ENCODE measurements at places on chromosomes 6 and 20.

DNA sequence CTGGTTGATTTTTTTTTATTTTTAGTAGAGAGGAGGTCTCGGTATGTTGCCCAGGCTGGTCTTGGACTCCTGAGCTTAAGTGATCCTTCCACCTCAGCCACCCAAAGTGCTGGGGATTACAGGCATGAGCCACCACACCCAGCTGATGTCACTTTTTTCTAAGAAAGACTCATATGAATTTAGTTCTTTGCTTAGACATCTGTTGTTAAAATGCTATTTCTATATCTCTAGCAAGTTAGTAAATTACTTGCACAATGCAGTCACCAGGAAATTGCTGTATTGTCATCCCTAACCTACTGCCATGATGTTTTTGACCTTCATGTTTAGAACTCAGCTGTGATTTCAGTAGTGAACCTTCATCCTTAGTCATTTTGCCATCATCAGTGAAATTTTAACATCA lies 5.7 kb downstream of the KDM1B start:
- DNase-seq, result no peak

DNA sequence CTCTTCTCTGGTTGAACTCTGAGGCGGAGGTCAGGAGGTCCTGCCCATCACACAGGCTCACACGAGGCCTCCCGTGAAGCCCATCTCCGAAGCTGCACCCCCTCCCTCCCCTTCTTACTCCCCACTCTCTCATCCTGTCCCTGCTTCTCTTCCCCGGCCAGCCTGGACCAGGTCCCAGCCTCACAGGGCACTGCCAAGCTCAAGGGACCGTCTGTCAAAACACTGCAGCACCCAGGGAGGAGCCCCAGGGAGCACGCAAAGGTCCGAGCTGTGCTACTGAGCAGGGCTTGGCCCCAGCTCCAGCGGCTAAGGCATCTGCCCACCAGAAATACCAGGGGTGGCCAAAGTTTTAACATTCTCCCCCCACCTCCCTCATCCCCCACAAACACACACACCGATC lies 70.0 kb downstream of the PSMG4 start:
- no peak for DNase-seq

DNA sequence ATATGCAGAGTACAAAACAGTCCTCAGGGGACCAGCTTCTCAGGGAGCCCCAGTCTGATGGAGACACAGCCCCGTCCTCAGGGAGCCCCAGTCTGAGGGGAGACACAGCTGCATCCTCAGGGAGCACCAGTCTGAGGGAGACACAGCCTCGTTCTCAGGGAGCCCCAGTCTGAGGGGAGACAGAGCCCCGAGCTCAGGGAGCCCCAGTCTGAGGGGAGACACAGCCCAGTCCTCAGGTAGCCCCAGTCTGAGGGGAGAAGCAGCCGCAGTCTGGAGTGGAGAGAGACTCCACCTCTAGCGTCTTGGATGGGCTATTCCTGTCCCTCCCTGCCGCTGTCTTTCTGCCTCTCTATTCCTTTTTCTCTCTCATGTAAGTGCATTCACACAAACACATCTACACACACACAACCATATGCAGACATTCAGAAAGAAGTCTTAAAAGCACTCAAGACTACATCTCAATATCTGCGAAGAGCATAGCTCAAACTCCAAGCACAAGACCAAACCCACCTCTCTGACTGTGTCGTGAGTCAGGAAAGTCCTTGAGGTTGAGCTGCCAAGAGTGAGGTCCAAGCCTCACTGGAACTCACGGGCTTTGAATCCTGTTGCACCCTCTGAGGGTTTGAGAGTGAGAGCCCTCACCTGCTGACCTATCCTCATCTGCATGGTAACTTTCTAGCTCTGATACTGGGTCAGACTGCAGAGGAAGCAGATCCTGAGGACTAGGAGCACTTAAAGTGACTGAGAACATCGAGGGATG lies 53.1 kb upstream of the SAYSD1 start:
- no peak for DNase-seq

DNA sequence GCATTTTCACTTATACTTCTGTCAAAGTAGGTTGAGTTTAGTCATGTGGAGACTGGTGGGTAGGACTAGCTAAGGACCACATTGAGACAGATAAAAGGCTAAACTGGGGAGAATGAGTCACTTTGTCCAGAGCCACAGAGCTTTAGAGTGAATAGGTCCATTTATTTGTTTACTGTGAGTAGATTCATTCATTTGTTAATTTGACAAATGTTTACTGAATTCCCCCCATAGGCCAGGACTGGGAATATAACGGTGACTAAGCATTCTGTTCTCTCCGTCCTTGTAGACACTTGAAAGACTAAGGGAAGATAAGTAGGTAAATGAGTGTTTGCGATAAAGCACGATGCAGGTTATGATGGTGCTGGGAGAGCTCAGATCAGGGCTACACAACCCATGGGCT lies 699.7 kb upstream of the ID4 start:
- DNase-seq, result no peak

GRCh38 chr6:142842418-142843261 lies 102.3 kb downstream of the HIVEP2 start:
- no peak for DNase-seq

GRCh38 chr6:21046276-21046675 lies 512.0 kb downstream of the CDKAL1 start:
- DNase-seq, result no peak

GRCh38 chr6:15145821-15146220 lies 100.0 kb upstream of the JARID2 start:
- DNase-seq, result no peak

GRCh38 chr6:84521511-84521910 lies 242.9 kb downstream of the TBX18 start:
- DNase-seq, result no peak

GRCh38 chr6:43123461-43124314 lies 47.4 kb upstream of the SRF start:
- no peak for DNase-seq

DNA sequence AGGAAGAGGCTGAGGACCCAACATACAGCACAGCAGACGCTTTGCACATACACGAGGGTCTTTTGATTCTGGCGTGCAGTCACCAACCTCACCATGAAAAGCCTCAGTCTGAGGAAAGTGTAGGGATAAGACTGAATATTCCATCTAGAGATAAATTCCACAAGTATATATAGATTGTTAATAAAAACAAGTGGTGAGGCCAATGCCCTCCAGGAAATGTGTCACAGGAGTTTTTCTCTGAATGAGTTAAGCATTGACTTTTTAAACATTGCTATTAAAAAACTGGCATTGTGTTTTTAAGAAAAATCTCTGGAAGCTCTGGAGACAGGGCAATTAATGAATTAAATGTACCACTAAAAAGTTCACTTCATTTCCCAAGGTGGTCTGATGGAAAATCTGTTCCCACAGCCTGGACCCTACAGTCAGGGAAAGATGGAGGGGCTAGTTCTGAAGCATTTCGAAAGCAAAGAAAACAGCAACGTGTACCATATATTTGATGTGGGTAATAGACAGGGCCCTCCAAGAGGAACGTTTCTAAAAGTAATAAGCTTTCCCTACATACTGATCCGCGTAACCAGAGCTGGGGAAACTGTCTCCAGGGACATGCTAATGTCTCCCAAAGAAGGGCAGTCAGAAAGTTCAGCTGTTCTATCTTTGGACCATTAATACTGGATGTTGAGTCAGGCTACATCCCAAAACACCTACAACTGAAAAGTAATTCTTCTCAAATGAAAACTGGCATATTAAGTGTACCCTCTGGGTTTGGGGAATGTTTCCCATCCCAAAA lies 301.1 kb downstream of the FOXC1 start:
- no peak for DNase-seq

DNA sequence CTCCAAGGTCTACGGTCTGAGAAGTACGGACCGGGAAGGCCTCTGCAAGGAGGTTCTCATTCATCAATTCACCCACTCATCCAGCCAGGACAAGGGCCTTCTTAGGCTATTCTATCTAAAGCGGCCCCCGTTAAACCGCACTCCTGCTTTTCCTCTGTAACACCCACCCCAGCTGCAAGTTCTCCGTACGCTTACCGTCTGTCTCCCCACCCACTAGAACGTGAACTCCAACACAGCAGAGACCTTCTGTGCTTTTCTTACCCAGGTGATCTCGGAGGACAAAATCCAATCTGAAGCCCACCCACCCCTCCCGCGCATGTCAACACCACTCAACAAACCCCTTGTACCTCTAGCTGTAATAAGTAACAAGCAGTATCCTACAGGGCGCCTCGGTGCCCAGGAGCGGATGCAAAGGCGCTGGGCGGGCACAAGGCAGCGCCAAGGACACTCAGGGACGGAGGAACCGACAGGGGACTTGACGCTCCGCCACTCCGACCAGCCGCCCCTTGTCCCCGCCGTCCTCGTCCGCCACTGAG lies 351 bp downstream of the AURKA start:
- DNase-seq, result no peak

DNA sequence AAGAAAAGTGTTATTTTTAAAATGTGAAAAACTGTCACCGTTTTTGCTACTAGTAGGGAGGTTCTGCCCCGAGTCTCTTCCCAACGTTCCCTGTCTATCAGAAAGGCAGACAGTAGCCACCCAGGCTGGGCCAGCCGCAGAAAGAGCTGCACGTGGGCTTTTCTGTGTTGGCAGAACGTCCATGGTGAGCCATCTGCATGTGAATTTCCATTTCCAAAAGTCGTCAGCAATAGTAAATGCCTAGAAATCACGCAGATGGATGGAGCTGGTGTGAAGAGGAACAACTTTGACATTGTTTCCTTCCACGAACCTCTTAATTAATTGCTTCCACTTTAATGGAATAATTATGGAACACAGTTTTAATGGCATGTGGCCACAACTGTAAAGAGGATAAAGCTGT lies 97.5 kb downstream of the FAM120B start:
- no peak for DNase-seq

DNA sequence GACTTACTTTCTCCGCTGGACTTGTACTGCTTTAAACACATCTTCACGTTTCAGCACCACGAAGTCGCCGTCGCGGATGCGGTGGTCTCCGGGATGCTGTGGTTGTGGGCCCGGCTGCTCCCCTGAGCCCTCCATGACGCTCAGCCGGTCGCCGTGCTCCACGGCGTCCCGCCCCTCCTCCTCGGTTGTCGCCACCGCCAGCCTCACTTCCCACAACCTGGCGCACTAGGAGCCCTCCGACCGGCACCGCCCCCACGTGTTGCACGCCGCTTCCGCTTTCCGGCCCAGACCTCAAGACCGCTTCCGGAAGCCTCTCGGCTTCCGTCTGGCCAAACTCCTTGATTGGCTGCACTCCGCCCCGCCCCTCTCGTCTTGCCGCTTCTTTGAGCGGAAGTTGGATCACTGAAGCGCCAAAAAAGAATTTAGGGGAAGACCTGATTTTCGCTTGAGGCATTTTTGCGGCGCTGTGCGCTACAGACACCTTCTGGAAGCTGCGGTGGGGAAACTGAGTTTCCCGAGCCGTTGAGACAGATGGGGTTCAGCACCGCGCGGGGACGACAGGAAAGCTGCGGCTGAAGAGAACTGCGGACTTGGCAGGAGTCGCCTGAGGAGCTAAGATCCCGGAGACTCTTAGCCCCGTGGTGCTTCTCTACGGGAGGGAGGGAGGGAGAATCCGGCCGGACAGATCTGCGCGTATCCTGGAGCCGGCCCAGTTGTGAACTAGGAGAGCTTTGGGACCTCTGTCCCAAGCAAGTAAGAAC lies at the start of the genes MCM8 and TRMT6:
TSS of gene MCM8 (plus strand) at position 382 of the 761 bp plus-strand sequence. CDS start 1,364 bp downstream, outside the sequence.
TSS of gene TRMT6 (minus strand) at position 263 of the 761 bp plus-strand sequence. CDS start at position 135, 128 bp downstream.
- peak; percentile 85 for DNase-seq

- no peak for DNase-seq
Observed at GRCh38 chr20:55271371-55271770, 733.9 kb downstream of the CBLN4 start.

GRCh38 chr6:158010591-158011477 lies 29.2 kb downstream of the SYNJ2 start:
- DNase-seq, result no peak

DNA sequence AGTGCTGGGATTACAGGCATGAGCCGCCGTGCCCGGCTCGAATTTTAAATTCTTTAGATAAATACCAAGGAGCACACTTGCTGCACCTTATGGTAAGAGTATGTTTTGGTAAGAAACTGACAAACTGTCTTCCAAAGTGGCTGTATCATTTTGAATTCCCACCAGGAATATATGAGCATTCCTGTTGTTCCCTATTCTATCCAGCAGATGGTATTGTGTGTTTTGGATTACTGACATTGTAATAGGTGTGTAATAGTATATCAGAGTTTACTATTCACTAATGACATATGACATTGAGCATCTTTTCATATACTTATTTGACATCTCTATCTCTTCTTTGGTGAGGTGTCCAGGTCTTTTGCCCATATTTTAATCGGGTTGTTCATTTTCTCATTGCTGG lies 40.5 kb downstream of the TGM6 start:
- no peak for DNase-seq

GRCh38 chr20:60057123-60057865 lies 99.1 kb downstream of the CDH26 start:
- DNase-seq, result peak; percentile 68

Data from K562 (cell line).